ENCODE measurements at places on chromosomes 1 and 21.
A peak's percentile ranks its signal among the peaks of the same experiment; 100 is the strongest.

GRCh38 chr1:48744032-48744431, 32.7 kb downstream of the BEND5 start:
- DNase-seq: no peak

DNA sequence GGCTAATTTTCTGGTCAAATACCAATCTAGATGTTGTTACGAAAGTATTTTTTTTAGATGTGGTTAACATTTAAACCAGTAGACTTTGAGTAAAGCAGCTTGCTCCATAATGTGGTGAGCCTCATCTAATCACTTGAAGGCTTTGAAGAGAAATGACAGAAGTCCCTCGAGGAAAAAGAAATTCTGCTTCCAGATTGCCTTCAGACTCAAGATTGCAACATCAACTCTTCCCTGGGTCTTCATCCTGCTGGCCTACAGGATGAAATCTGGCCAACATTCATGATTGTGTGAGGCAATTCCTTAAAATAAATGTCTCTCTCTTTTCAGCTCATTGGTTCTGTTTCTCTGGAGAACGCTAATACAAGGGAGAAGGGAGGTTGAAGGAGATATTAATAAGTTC, 32.5 kb upstream of the SSX2IP start:
- DNase-seq: peak; percentile 89

- no peak for DNase-seq
Observed at GRCh38 chr1:230788561-230789275, 41.5 kb downstream of the CAPN9 start.

- DNase-seq: no peak
Observed at GRCh38 chr1:63891060-63891690, 117.4 kb downstream of the ROR1 start.

- DNase-seq: no peak
Observed at GRCh38 chr1:237133921-237134320, 91.9 kb downstream of the RYR2 start.

- no peak for DNase-seq
Observed at GRCh38 chr1:228136901-228137300, 3.2 kb upstream of the GUK1 start.

GRCh38 chr1:56726706-56727105, 81.6 kb downstream of the PRKAA2 start:
- DNase-seq: peak; percentile 57

DNA sequence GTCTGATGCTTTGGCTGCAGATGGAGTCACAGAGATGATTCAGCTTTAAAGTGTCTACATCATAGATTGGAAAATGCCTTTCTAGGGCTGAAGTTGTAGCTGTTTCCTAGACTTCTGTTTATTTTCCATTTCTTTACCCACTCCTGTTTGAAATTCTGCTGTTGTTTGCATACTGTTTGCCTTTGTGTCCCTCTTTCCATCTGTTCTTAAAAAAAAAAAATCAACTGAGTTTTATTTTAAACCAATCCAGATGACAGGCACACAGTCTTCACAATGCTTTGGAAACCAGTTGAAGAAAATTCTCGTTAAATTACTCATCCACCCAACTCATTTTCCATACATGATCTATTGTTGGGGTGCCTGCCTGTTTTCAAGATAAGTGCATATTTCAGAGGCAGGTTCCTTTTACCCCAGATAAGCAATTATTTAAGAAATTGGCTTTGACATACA, 245.9 kb downstream of the DISC1 start:
- DNase-seq: peak; percentile 65

DNA sequence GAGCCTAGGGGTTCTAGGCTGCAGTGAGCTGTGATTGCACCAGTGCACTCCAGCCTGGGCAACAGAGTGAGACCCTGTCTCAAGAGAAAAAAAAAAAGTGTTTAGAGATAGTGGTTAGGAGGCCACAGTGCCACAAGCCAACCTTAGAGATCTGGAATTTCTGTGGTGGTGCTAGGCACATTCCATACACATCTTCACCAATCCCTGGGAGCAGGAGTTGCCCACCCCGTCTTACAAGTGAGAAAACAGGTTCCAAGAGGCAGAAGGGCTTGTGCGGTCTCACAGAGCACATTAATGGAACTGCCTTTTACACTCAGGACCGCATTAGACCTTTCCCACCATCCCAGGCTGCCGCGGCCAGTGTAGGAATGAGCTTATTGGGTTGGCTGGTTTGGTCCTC, 93.2 kb downstream of the EPHB2 start:
- no peak for DNase-seq

DNA sequence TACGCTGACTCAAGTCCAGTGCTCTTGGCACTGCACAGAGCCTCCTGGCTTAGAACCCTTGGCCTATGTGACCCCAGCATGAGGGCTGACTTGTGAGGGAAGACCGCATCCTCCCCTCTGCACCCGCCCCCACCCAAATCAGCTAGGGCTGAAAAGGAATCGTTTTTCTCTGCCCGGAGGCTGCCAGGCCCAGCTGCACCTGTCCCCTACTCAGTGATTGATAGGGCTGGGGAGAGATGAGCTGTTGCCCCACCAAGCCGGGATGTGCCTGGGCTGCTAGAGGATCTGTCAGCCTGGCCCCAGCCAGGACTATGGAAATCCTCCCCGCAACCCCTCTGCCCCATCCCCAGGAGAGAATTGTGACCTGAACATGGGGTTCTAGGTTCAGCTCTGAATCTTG, 20.6 kb downstream of the MYOG start:
- no peak for DNase-seq

DNA sequence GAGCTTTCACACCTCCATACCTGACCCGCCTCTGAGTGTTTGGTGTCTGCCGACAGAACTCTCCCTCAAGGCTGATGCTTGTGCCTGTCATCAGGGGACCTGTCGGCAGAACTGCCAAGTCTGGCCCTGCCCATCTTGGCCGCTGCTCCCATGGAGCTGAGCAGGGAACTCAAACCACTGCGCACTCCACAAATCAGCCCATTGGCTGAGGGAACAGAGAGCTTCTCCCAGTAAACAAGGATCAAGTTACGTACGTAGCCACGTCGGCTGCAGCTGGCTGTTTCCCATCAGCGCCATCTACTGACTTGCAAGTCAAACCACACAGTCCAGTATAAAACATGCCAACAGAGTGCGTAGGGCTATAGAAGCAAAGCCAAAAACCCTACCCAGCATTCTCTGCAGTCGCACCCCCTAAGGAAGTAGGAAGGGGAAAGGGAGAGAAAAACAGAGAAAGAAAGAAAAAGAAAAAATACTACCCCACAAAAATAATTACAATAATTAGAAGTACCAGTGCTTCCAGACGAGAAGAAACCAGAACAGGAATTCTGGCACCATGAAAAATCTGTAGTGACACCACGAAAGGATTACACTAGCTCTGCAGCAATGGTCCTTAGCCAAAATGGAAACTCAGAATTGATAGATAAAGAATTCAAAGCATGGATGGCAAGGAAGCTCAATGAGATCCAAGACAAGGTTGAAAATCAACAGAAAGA, 13.1 kb downstream of the KRTAP13-1 start:
- no peak for DNase-seq

DNA sequence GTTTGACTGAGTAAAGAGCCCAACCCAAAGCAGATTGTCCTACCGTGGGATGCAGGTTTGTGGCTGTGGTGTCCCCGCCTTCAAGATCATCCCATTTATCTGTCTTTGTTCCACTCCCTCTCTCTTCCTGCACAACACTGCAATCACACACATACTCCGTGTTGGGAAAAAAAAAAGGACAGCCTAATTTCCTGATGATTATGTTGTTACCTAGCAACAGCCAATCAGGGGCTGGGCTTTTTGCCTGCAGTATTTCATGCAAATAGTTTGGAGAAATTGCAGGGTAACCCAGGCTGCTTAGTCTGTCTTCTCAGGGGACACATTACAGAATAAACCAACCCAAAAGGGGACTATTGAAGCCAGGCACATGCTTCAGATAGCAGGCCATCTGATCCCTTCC, 38.3 kb downstream of the PHC2 start:
- peak; percentile 61 for DNase-seq

GRCh38 chr1:41963636-41964035, 44.9 kb upstream of the HIVEP3 start:
- DNase-seq: no peak

GRCh38 chr1:157551694-157552693, at the start of gene FCRL5:
FCRL5 (minus strand) TSS chr1:157552515; CDS start chr1:157552362, 153 bp downstream.
- DNase-seq: no peak

DNA sequence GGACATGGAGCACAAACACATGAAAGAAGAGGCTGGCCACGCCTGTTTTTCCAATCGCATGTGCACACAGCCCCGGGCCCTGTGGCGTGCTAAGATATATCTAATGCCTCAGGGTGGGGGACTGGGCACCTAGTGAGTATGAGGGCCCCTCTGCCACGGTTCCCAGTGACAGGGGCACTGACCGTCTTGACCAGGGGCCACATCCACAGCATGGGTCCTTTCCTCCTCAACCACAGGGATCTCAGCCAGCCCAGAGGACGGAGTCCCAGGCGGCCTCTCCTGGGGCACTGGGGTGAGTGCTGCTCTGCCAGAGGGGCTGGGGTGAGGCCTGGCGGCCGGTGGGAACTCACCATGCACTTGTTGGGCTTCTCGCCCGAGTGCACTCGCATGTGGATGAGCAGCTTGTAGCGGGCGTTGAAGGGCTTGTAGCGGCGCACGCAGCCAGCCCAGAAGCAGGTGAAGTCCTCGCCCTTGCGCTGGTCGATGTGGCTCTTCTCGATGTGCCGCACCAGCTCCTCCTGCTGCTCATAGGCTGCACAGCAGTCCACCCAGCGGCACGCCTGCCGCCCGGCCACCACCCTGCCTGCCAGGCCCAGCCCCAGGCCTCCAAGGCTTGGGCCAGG, 134.7 kb downstream of the DMRTB1 start:
- DNase-seq: no peak

DNA sequence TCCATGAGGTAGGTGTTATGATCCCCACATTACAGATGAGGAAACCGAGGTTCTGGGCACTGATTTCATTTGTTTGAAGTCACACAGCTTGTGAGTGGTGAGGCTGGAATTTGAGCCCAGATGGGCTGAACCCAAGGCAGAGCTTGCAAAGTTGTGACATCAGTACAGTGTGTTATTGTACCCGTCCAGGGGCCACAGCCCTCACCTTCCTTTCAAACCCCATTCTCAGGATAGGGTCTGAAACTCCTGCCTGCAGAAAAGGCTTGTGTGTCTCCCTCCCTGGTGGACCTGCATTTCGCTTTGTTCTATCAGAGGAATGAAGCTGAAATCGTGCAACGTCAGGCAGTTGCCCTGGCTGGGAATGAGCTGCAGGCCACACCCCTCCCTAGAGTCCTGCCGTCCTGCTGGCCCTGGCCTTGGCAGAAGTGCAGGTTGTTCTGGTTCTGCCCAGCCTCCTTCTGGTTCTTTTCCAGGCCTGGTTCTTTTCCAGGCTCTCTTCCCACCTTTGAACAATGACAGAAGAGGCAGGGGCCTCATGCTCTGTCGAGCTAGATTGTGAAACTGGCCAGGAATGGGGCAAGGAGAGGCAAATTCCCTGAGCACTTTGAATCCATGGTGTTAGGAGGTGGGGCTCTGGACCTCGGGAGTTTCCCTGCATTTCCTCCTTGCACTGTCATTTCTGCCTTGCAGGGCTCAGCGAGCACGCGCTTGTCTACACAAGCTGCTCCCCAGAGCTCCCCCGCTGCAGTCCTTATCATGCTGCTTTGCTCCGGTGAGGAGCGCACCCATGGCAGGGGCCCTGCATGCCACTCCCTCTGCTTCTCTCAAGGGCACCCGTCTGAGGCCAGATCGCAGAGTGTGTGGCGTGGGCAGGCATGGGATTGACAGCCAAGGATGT, 8.2 kb upstream of the MYOM3 start:
- DNase-seq: peak; percentile 29

GRCh38 chr1:228158151-228159007, 7.2 kb upstream of the IBA57 start:
- DNase-seq: no peak

GRCh38 chr1:110645821-110646735, 28.7 kb downstream of the KCNA3 start:
- DNase-seq: no peak

- no peak for DNase-seq
Observed at GRCh38 chr1:1978108-1978507, 25.5 kb downstream of the CFAP74 start.

DNA sequence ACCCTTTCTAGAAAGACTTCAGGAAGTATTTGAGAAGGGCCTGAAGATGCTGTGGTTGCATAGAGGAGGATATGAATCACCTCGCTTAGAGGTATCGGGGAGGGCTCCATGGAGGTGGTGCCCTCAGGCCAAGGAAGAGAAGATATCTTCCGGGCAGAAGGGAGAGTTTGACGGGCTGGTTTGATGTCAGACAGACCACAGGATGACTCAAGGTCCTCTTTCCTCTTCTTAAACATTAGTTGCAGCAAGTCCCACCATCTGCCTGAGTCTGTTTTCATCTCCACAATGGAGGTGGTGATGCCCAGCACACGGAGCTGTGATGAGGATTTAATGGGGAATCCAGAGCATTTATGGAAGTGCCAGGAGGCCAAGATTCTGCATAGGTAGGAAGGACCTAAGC, 25.1 kb upstream of the RUNX3 start:
- no peak for DNase-seq

- DNase-seq: no peak
Observed at GRCh38 chr1:94799206-94799605, 21.0 kb upstream of the SLC44A3 start.

- no peak for DNase-seq
Observed at GRCh38 chr1:41407664-41408252, 46.5 kb downstream of the FOXO6 start.

- DNase-seq: peak; percentile 92
Observed at GRCh38 chr1:87226341-87226760, 102.3 kb upstream of the LMO4 start.

Measured in adipocyte (in vitro differentiated cells).